Head of caudate nucleus (tissue), 42 donors: ENCODE measurements at places on chromosomes 2 and 18.

GRCh38 chr2:163491850-163492249, 244.0 kb downstream of the FIGN start:
- no peak for DNase-seq

DNA sequence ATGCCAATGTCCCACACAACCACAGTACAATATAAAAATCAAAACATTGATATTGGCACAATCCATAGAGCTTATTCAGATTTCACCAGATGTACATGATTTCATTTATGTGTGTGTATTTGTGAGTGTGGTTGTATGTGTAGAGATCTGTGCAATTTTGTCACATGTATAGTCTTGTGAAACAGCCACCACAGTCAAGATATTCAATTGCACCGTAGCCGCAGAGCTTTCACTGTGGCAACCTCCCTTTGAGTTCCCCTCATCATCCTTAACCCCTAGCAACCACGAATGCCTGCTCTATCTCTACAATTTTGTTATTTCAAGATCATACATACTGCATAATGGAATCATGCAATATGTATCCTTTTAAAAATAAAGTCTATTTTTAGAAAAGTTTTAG, 391.3 kb downstream of the SETBP1 start:
- no peak for DNase-seq

DNA sequence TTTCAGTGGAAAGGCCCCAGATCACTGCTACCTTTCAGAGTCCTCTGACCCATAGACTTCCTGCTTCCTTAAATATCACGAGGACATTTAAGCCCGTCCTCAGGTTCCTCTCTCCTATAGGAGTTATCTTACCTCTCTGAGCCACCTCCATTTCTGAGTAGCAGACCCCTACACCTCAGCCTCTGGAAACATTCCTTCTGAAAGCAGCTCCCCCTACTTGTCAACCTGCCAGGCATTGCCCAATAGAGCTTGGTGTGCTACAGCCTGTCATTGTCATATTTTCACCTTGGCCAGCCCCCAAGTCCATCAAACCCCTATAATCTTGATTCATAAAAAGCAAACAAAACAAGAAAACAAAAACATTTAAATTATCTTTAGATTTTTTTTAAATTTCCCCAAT, 717.9 kb upstream of the SLC8A1 start:
- no peak for DNase-seq

GRCh38 chr2:85188852-85189251, 55.7 kb downstream of the TCF7L1 start:
- no peak for DNase-seq

DNA sequence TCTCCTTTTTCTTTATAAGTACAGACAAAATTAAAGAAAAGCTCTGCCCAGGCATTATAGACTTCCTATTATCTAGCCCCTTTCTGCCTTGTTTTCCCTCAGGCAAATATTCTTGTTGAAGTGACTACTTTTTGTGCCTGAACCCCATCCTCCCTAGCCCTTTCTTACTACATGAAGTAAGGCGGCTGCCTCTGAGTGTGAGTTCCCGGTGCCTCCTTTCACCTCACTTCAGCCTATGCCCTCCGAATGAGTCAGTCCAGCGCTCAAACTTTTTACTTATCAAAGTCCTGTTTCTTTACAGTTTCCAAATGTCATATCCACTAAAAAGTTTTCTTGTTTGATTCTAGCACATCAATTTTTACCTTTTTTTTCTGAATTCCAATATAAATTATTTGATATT, 778.3 kb upstream of the NRXN1 start:
- DNase-seq, result no peak

GRCh38 chr2:81077396-81077795, 772.8 kb upstream of the LRRTM1 start:
- no peak for DNase-seq

DNA sequence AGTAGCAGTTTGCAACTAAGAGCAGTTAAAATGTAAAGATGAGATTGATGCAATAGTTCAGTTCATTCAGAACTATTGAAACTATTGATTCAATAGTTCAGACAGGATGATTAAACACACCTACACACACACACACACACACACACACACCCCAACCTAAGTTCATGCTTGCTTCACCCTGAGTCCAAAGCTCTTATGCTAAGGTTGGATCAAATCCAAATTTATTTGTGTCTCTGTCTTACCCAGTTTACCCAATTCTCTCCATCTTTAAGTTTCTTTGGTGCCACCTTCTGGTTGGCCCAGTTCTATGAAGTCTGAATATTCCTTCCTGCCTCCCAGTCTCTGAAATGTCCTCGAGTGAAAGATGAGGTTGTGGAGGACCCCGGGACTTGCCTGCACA, 5.1 kb downstream of the SERPINB8 start:
- DNase-seq, result no peak

- DNase-seq, result no peak
These were observed 69.1 kb upstream of the B3GNT7 start for GRCh38 chr2:231326404-231326803.

DNA sequence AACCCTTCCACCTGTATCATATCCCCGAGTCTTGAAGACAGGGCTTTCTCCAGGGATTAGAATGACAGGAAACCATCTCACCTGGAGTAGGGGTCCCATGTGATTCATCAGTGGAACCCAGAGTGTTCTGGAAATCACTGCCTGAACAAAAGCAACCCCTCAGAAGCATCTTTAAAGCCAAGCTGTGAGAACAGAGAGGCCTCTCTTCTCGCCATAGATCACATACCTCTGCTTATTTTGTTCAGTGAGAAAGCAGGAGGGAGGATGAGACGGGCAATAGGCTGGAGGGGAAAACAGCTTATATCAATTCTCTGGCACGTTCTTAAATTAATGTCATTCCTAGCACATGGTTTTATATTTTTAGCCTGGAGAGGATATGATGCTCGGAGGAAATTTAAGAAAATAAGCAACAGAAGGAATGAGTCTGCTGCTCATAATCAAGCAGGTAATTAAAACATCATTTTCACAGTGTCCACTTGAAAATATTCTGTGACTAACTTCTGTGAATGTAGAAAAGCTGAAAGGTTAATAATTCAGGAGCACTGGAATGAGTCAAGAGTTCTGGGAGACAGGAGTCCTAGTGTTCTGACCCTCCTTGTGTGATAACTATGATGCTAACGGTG, 213.6 kb upstream of the SP5 start:
- DNase-seq, result no peak
